DMS 273 treated with DMSO at 0.1 percent for 48 hours (cell line): ENCODE measurements at places on chromosomes 7 and 10.

DNA sequence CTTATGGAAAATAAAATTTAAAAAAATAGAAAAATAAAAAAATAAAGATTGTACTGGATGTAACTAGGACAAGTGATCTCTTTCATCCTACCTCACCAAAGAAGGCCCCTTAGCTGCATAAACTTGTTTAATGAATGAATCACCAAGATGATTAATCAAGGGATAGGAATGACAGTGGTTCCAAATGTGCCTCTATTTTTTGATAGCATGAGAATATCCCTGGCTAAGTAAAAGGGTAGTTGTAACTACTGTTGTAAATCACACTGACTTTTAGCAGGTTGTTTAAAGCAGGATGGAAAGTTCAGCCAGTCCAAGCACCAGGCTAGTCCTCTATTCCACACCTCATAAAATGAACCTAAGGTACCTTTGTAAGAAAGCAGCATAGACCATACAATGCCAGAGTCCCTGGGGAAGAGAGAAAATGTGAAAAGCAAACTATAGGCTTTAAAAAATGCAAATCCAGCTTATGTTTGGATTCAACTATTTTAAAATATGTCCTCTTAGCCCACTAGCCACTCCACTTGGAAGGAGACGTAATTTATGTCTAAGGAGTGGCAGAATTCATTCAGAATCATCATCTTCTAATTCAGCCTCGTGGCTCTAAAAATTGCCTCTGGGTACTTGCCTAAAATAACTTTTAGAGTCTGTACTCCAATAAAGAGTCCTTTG is 126.8 kb downstream of the SKIDA1 start:
- no peak for DNase-seq

- DNase-seq, result no peak
Observed at GRCh38 chr7:131655447-131655846, 99.0 kb upstream of the PODXL start.

GRCh38 chr7:42627626-42628025 is 284.2 kb downstream of the C7orf25 start:
- DNase-seq, result no peak

GRCh38 chr7:143216686-143217085 is 5.2 kb upstream of the TAS2R40 start:
- DNase-seq, result no peak

DNA sequence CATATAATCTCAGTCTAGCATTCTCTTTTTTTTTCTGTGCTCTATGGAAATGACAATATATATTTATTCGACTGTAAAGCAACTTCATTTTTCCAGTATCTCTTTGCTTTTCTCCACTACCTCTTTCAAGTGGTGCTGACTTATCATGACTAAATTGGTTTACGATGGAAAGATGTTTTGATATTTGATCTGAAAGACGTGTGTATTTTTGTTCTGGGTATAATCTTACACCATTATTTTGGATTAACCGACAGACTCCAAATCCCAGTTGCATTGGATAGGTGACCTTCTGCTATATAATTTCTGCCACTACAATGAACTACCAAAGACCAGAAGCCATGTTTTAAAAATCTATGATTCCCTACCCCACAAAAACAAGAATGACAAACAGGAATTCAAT is 380.5 kb upstream of the NFE2L3 start:
- no peak for DNase-seq

DNA sequence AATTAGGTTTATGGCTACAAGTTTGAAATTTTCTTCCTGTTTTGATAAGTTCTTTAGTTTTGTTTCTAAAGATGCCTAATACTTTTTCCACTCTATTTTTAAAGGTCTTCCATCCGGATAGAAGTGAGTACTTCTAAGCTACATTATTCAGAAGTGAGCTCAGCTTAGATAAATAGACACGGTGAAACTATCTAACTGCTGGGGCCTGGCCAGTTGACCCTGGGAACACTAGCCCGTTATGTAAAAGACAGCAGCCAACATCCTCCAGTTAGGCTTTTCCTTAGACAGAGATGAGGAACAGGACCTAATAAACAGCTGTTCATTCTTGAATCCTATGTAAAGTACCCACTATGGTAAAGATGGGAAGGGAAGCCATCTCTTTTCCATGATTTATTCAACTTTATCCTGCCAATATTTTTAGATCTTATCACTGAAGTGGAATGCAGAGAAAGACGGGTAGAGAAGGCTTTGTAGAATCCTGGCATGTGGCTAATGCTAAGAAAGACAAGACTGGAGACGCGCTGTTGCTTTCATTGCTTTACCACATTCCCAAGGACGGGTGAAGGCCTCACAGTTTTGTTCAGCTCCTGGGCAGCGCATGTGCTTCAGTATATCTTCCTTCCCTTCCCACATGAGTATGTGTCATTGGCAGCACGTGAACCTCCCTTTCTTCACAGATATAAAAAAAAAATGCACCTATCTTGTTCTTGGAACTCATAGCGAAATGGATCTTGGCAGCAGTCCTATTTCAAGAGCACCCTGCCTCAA is 340.0 kb upstream of the MEOX2 start:
- no peak for DNase-seq

GRCh38 chr10:31239961-31240360 is 79.1 kb upstream of the ZEB1 start:
- DNase-seq, result no peak

DNA sequence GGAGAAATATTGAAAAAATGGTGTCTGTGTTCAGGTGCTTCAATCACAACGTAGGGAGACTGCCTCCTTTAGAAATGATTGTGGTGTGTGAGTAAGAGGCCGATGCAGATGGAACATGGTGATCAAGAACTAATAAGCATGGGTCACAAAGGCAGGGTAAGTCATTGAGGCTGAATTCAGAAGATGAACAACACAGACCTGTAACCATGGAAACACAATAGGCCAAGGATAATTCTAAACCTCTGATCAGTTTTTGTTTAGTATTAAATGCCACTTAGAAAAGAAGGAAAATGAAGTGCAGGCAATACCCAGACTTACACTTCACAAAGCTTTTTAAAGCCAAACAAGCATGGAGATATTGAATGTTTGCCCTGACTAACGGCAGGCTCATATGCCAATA is 32.8 kb upstream of the TAS2R16 start:
- no peak for DNase-seq

DNA sequence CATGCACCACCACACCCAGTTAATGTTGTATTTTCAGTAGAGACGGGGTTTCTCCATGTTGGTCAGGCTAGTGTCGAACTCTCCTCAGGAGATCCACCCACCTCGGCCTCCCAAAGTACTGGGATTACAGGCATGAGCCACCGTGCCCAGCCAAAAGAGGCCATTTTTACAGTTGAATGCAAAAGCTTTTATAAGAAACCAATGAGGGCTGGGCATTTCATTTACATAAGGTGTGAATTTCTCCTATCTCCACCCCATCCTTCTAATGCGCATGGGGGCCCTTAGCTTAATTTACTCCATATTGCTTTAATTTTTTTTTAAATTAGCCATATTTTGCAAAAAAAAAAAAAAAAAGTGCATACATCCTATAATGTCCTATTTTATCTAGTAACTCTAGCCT is 25.1 kb upstream of the EIF4H start:
- DNase-seq, result no peak

- no peak for DNase-seq
Observed at GRCh38 chr10:33722067-33722466, 387.6 kb upstream of the NRP1 start.

GRCh38 chr10:120492346-120492745 is 35.3 kb downstream of the PLPP4 start:
- no peak for DNase-seq
